ENCODE measurements at places on chromosomes 16 and 17.

DNA sequence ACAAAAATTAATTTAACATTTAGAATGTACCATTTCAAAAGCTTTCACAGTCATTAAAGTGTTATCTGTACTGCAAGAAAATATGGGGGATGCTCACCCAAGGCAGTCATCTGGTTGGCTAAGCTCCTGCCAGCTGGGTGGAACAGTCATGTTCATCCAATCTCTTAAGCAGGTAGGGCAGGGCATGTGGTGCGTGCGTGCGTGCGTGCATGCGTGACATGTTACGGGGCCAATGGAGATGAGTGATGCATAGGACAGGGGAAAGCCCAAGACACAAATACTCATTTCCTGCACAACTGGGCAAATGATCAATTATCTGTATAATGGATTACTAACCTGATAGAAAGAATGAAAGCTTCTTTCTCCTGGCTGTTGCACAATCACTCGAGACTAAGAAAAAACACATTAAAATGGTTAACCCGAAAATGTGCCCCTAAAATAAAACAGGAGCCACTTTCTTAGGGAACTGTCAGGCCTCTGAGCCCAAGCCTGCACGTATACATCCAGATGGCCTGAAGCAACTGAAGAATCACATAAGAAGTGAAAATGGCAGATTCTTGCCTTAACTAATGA lies 104.4 kb downstream of the MYO1D start:
- DNase-seq: no peak

DNA sequence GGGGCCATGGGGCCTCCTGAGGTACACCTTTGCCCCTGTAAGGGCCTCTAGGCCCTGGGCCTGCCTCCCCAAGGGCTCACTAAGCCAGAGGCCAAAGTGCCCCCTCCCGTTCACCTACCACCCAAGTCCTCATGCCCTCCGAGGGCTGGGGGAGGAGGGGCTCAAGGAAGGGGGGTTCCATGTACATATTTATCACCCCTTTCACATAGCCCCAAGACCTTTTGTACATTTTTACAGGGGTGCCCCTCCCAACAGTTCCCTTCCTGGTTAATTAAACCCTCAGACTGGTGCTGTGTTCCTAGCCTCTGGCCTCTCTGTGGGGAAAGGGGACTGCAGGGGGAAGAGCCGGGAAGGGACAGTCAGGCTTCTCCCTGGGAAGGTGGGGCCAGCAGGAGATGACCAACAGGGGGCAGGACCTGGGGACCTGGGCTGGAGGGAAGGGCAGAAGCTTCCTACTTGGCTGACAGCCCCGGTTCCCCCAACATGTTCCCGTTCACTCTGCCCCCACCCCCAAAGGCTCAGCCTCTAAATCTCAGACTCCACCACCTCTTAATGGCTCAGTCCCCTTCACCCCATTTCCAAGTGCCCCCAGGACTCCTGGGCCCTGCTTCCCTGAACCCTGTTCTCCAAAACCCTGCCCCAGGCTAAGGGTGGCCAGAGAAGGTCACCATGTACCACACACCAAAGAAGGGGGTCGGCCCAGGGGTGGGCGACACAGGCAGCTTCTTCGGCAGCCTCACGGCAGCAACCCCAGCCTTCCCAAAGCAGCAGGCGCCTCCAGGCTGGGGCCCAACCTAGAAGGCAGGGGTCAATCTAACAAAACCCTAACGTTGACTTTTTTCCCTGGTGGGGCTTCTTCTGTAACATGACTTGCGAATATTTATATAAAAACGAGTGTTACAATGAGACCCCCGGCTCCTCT lies 11.9 kb downstream of the FBRS start:
- no peak for DNase-seq

- DNase-seq: no peak
Observed at GRCh38 chr17:80991645-80992076, at the start of gene CHMP6. TSS of gene CHMP6 (plus strand) at chr17:80991841. CDS start at chr17:80991919, 78 bp downstream.

DNA sequence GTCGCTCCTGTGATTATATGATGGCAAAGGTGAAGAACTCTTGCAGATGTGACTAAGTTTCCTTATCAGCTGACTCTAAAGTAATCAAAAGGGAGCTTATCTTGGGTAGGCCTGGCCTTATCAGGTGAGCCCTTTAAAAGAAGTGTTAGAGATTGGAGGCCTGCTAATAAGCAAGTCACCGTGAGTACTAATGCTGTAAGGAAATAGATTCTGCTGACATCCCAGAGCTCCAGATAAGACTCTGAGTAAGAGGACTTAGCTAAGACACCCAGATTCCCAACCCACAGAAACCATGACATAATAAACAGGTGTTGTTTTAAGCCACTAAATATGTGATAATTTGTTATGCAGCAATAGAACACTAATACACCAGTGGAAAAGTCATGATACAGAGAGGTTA lies 99.9 kb upstream of the FAM20A start:
- no peak for DNase-seq

DNA sequence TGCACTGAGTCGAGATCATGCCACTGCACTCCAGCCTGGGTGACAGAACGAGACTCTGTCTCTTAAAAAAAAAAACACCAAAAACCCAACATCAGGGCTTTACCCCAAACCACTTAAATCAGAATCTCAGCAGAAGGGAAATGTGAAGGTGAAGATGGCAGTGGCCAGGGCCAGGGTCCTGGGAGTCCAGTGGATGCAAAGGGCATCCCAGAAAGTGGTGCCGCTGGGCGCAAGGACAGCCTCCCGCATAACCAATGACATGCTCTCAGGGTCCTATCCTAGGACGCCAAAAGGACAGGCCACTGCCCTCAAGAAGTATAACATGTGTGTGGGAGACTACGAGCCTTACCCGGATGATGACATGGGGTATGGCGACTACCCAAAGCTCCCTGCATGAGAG lies 7.9 kb downstream of the TUBD1 start:
- no peak for DNase-seq
